ENCODE measurements at places on chromosomes 3 and 15. TPM values are rescaled to one million over a fixed set of nuclear protein-coding genes. Genes with fewer than 3 reads are reported as not detected.

Gene TUSC7
- not detected for total RNA-seq

Gene MED12L
- not detected for total RNA-seq

Gene GPR15
- total RNA-seq = not detected

Gene SAMD7
- total RNA-seq = not detected

Gene HGD
- total RNA-seq = not detected

Gene KCNMB3
- 0.13 TPM for total RNA-seq

Gene ARRDC4
- total RNA-seq = 4.2 TPM

Gene FBXO40
- total RNA-seq = not detected

Gene LRRC2
- total RNA-seq = 2.8 TPM

Data from SJSA1 (cell line).